ENCODE measurements at places on chromosomes 4 and X.
A peak's percentile ranks its signal among the peaks of the same experiment; 100 is the strongest.

GRCh38 chr4:19349416-19349815, 902.3 kb upstream of the SLIT2 start:
- no peak for DNase-seq

GRCh38 chr4:149062997-149063396, 620.8 kb upstream of the NR3C2 start:
- no peak for DNase-seq

DNA sequence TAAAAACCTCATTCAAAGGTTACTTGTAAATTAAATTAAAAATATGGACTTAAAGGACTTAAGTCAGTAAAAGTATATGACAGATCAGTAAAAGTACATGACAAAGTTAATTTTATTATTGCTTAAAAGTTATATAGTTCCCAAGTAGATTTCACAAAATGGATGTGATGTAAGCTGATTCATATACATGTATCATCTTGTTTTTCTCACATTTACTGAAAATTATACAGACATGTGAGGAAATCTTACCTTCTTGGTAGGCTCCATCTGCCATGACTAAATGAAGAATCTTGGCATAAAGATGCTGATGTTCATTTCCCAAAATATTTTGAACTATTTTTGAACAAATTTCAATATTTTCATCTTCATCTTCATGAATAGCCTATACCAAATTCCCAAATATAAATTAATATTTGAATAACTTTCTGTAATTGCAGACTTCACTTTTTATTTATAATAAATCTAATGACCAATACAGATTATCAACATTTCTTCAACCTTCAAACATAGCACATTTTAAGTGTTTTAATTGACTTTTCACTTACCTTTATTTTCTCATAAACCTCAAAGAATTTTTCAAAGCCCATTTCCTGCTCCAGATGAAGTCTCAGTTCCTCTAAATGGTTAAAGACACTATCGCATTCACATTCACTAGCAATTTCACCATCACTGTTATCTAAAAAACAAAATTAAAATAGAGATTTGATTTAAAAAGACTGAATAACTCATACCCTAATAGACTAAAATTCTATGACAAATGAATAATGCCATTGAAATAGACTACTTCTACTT, 129.4 kb upstream of the SH3RF1 start:
- DNase-seq: no peak

DNA sequence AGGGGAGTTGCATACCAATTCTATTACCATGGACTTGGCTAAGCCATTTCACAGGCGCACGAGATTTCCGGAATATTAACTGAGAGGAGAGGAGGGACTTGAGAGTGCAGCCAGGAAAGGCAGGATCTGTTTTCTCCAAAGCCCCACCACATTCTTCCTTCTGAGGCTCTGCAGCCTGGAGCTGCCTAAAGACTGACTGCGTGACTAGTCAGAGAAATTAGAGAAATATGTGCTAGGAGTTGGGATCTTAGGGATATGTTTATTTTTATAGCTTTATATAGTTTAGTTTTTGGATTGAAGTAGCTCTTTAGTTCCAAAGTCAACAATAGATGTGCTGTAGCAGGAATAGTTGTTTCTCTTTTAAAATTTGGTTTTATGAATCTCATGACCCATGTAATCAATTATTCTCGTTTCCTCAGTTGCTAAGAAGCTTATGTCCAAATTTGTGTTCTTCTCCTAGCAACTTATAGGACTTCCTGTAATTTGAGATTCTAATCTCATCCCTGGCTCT, 300.1 kb upstream of the DDX53 start:
- DNase-seq: no peak

DNA sequence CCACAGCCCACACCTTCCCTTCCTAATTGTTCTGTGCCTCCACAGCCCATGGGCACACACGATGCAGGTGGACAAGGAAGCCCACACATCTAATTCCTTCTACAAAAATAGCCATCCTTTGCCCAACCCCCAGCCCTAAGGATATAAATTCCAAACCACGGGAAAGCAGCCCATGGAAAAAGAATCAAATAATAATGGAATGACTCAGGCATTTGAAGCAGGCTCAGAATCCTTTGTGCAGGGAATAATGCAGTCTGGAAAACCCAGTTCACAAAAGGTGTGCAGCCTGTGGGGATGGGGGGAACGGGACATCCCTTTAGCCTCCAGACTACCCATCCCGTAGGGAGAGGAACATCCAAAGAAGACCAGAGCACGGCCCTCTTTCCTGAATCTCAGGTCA, 342.3 kb upstream of the GALNT7 start:
- no peak for DNase-seq

GRCh38 chr4:184237612-184238011, 19.9 kb upstream of the ENPP6 start:
- peak; percentile 27 for DNase-seq

DNA sequence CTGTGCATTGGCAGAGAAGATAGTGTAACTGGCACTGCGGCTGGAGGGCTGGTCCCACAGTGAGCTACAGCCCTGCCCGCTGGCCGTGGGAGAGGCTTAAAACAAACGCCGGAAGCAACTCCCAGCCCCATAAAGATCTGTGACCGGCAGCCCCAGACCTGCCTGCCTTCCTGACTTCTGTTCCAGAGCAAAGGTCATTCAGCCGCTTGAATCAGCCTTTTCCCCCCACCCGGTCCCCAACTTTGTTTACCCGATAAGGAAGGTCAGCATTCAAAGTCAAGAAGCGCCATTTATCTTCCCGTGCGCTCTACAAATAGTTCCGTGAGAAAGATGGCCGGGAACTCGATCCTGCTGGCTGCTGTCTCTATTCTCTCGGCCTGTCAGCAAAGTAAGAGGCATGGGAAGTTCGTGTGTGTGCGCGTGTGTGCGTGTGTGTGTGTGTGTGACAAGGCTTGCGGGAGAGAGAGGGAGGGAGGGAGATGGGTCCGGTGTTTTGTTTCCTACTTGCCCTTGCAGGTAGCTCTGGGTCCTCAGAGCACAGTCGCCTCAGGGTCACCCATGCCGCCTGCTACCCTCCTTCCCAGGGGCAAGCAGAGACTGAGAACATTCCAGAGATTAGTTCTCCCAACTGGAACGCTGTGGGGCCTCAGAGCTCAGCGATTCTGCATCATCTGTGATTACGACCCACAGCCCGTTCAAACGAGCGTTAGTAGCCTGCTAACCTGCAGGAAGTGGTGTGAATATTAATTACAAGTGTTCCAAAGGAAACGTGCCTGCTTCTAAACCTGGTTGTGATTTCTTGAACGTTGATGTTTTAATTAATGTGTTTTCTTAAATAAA, at the start of gene MGST2:
Gene MGST2, plus strand, starts transcription at position 130 of the 840 bp plus-strand sequence. Its CDS starts 201 bp downstream, at position 331.
- peak; percentile 84 for DNase-seq

- no peak for DNase-seq
These were observed 82.6 kb downstream of the HADH start for GRCh38 chr4:108072300-108072699.

DNA sequence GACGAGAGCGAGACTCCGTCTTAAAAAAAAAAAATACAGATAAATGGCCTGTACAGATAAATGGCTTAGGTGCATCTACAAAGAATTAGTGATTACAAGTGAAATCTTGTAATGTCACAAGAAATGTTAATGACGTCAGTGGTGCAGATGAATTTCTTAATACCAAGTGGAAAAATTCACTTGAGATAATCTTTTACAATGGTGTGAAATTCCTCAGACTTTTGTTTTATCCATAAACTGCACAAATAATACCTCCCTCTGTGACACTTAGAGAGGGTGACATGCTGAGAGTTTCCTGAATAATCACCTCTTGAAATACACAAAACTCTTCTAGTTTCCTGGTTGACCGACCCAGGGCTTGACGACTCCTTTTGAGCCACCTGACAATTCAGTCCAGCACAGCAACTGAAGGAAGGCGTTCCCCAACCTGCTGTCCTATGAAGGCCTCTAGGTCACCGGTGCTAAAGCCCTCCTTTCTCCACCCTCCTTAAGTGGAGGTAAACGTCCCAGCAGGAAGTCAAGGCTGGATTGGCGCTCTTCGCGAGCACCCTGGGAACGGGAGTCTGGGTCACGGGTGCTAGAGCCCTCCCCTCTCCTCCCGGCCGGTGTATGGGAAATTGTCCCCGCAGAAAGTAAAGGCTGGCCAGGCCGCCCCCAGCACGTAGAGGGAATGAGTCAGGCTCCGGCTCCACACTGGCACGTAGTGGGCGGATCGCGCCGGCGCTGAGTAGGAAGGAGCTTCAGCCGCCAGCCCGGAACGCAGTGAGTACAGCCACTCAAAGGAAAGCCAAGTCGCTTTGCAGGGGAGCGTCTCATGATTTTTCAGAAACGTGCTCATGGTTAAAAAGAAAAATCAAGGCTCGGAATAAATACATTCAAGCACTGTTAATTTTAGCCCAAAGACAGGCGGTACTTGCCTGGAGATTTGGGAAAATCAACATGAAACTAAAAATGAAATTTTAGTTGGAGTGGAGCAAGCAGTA, at the start of gene TMEM144:
Gene TMEM144, plus strand, starts transcription at position 662 of the 983 bp plus-strand sequence. CDS start 2,182 bp downstream, outside the sequence.
- DNase-seq: peak; percentile 97

DNA sequence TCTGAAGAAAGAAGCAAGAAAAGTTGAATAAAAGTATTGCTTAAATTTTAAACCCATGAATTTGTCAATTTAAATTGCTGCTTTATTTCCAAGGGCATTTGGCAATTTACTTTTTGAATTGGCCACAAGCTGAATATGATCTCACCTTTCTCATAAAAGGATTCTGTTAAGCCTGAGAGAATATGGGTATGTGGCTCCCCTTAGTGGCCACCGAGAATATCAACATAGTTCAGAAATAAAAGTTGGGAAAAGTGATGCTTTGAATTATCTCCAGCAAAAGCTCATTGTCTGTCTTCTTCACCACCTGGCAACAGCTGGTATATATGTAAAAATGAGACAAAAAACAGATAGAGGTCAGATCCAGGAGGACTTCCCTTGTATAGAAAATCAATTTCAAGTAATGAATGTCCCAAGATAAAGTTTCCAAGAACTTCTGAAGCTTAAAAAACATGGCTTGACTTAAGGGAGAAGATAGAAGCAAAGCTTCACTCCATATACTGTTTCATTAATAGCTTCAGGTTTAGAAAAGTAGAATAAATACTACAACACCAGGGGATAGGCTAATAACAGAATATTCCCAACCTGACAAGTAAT, 290.7 kb upstream of the FAM241A start:
- peak; percentile 28 for DNase-seq

- no peak for DNase-seq
These were observed 78.6 kb downstream of the CEP44 start for GRCh38 chr4:174362340-174362739.

DNA sequence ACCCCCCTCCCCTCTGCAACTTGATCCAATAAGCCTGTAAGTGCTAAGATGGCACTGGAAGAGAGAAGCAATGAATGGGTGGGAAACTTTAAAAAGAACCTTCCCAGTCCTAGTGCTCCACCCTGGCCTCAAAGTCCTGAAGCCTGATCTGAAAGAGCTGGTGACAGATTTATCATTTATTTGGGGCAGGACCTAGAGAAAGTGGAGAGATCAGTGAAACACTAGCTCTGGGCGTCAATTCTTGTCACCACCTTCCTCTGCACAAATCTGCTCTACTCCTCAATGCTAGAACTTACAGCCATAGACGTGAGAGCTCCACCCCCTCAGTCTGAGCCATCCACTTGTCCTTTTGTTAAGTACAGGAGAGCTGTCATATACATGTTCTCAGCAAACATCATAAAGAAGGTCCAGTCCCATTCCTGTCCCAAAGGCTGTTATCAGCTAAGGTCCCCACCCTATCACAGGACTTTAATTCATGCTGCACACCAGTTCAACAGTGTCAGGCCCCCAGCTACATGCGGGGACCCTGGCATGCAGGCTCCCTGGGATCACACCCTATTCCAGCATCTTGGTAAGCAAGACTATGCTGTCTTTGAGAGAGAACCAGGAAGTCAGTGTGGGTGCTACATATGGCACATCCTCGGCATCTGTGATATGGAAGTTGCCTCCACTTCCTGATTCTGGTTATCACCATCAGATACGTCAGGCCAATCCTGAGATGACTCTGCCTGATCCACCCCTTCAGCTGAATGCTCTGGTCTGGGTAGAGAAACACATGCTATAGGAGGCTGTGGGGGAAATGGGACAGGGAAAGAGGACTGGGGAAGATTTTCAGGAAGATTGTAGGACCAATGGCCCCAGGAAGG, 2.3 kb downstream of the P2RY4 start:
- no peak for DNase-seq

- no peak for DNase-seq
These were observed 4.6 kb downstream of the EDA2R start for GRCh38 chrX:66634272-66634671.

- peak; percentile 96 for DNase-seq
These were observed 40.0 kb upstream of the IRF2 start for GRCh38 chr4:184514121-184514988.

DNA sequence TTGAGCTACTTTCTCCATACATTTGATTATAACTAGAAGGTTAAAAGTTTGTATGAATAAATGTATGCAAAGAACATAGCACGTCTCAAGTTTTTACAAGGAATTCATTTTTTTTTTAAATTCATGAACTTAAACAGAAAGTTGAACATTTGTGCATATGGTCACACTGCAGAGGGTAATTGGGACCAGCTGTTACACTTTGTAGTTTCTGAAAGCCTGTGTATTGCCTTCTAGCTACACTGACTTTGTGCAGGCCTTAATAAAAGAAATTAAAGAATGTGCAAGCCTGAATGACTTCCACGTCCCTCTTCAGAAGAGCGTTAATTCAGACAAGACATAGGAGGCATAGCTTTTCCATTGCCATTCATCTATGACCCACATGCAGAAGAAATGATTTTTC, 153.1 kb upstream of the PCDH18 start:
- DNase-seq: no peak
